ENCODE measurements at places on chromosomes 2 and 18. TPM values are rescaled to one million over a fixed set of nuclear protein-coding genes. Genes with fewer than 3 reads are reported as not detected.

SNTG2 gene
- total RNA-seq = 1.7 TPM

SUMO1 gene
- 68.7 TPM for total RNA-seq

ABCG8 gene
- total RNA-seq = not detected

OXER1 gene
- total RNA-seq = 0.20 TPM

RAPH1 gene
- total RNA-seq = 40.6 TPM

DNA sequence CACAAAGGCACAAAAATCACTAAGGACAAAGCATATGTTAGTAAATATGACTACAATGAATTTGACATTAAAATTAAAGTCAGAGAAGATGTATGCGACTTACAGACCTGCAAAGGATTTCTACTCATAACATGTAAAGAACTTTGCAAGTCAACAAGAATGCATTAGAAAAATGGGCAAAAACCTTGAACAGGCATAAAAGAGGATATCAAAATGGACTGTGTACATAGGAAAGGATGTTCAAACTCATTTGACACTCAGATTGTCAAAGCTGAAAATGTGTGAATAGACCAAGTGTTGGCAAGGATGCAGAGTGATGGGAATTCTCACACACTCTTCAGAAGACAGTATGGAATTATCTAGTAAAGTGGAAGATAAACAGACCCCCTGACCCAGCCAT is 94.9 kb downstream of the MYOM1 start:
- no peak for DNase-seq

- no peak for DNase-seq
Measured at GRCh38 chr2:98474979-98475632, 30.4 kb downstream of the INPP4A start.

DNA sequence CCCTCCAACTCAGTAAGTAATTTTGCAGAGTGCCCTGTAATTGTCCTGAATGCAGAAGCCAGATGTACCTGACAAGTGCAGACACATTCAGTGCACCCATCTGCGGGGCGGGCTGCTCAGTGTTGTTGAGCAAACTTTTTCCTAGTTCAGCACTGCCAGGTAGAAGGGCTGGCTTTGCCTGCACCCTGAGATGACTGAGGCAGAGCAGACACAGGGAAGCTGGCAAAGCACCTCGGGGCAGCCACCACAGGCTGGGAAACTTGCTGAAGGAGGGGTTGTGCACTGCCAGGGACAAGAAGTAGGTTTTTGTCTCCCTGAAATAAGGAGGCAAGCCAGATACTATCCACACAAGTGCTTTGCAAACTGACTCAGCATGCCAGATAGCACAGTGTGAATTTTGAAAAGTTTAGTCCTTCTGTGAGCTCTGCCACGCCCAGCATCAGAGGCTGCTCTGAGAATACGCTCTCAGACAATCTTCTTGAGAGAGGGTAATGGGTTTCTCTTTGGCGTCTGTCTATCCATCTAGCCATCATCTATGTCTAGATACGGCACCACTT is 62.3 kb downstream of the SOWAHC start:
- DNase-seq = no peak

DNA sequence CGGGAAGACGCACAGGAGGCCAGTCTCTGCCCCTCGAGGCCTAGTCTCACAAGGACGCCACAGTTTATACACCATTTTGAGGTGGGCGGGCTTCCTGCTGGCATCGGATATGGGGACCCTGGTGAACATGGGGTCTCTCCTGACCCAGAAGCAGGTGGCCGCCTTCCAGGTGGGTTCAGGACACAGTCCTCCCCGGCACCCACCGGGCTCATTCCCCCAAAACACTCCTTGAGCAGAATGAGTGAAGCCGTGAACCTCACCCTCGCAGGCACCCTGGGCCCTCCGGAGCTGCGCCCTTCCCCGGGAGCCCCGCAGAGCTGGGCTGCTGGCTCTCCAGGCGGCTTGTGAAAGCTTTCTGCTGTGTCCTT is 6.5 kb downstream of the NFATC1 start:
- DNase-seq = peak; percentile 52

DNA sequence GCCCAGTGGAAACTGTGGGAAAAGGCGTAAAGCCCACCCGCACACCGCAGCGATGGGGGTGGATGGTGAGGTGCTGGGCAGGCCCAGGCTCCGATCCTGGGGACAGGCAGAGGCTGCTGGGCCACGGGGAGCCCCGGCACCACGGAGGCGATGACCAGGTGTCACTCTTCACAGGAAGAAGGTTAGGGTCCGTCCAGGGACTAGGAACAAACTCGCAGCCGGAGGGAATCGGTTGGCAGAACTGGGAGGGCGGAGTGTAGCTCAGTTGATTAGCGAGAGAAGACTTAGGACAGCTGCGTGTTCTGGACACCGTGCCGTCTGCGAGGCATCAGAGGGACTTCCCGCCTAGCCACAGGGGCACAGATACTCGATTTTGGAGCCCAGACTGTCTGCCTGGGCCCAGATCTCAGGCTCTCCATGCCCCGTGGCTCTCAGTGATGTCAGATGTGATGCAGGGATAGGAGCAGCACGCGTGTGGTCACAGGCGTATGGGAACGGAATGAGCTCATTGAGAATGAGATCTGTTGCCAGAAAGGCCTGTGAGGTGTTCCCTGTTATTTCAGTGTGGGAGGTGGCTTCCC is 16.1 kb upstream of the ALLC start:
- no peak for DNase-seq

GRCh38 chr2:96916646-96917543 is 47.0 kb upstream of the SEMA4C start:
- no peak for DNase-seq

Measured in psoas muscle (tissue), 8 donors.